Stimulated activated CD8-positive, alpha-beta memory T cell treated with anti-CD3 and anti-CD28 coated beads, Interleukin-7, amount 100 ng/mL, for 48 hours (primary cell): ENCODE measurements at places on chromosomes 6 and 20.

DNA sequence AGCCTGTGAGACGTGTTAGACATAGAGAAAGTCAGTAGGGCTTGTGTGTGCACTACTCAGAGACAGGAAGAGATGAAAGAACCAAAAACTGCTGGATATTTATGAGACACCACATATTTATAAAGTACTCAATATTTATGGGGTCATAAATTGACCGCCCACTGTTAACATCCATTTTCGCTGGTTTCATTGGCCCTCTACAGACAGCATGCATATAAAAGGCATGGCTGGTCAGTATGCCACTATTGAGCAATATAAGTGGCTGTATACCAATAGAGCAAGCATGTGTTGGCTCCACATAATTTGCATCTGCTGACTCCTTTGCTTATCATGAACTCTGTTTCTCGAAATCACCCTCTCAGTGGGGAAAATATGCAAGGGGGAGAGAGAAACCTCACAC, 110.3 kb upstream of the BTN3A2 start:
- DNase-seq, result no peak

DNA sequence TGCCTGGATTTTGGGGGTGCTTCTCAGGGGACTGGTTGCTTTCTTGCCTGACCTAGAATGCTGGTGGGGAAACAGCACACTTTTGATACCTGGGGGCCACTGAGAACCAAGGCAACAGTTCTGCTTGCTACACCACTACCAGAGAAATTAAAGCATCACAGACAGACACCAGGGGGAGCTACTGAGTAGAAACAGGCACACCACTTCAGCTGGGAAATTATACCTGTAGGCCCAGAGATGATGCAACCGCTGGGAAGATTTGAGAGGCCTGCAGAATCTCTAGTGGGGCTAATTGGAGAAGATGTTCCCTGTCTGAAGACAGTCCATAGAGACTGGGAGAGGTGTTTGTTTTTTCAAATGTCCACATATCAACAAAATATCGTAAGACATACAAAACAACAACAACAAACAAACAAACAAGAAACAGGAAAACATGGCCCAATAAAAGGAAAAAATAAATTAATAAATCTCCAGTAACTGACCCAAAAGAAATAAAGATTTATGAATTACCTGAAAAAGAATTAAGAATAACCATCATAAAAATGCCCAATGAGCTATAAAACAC, 129.4 kb upstream of the RIN2 start:
- DNase-seq, result no peak

DNA sequence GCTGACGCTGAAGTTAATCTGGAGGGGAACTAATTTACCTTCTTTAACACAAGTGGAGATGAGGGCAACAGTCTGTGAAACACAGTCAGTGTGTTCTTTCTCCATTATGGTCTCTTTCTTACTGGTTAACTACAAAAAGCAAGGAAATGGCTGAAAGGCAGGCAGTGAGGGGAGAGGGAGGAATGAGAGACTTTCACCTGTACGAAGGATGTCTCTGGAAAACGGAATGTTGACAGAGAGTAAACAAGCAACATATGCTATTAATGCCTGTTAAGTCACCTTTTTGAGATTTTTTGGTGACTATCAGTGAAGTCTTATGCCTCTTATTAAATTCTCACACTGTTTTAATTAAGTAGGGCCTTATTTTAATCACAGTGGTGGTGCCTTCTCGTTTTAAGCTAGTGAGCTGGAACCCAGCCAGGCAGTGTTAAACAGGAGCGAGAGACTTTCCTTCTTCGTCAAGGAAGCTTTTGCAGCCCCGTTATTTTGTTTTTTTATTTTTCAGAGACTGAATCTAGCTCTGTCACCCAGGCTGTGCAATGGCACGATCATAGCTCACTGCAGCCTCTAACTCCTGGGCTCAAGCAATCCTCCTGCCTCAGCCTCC, 165.6 kb downstream of the ATXN1 start:
- DNase-seq, result no peak

GRCh38 chr6:21457647-21458046, 135.9 kb upstream of the SOX4 start:
- DNase-seq, result no peak

GRCh38 chr6:20467437-20467836, 65.8 kb downstream of the E2F3 start:
- no peak for DNase-seq

GRCh38 chr6:41682497-41683272, 44.4 kb downstream of the MDFI start:
- DNase-seq, result no peak
